Heart right ventricle (tissue), 16 donors: ENCODE measurements at places on chromosomes 1 and 21. TPM values are rescaled to one million over a fixed set of nuclear protein-coding genes. Genes with fewer than 3 reads are reported as not detected.

DNA sequence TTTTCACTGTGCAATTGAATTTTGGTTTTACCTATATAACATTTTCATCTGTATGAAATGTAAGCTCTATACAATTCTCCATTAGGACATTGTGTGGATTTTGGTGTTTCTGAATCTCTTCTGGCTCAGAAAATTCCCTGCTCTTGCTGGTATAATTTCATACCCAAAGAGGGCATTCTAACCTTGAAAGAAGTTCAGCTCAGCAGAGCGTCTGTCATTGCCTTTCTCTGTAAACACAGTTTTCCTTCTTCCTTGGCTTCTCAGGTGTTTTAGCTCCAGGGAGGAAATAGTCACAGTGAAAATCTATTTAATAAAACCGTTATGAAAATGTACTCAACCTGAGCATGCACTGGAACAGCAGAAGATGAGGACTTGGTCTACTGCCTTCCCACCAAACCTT, 16.0 kb downstream of the DISC1 start:
- DNase-seq, result no peak

DNA sequence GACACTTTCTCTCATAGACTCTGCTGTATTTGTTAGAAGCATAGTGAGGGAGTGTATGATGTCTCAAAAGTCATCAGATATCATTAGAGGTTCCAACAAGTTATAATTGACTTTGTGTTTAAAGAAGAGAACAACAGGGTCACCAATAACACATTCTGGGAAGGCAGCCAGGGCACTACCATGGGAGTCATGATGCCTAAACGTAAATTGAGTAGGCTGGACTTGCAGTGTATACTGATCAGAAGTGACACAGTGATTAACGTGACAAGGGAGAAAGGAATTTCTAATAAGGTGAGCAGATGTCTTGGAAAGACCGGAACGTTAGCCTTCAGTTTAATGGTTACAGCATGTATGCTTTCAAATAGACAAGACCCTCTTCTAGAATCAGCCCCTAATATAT, 973.2 kb downstream of the NCAM2 start:
- no peak for DNase-seq

DNA sequence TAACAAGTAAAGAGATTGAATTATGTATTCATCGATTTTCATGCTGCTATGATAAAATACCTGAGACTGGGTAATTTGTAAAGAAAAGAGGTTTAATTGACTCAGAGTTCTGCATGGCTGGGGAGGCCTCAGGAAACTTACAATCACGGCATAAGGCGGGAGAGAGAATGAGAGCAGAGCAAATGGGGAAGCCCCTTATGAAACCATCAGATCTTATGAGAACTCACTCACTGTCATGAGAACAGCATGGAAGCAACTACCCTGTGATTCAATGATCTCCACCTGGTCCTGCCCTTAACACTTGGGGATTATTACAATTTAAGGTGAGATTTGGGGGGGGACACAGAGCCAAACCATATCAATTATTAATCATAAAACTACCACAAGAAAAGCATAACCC, 3.3 kb upstream of the GBP3 start:
- DNase-seq, result no peak

The SIKE1 gene
- total RNA-seq, result 31.6 TPM

The FBXO42 gene
- 19.4 TPM for total RNA-seq

The PLPP3 gene
- total RNA-seq, result 91.2 TPM

GRCh38 chr1:98870959-98871903, 133.4 kb downstream of the PLPPR5 start:
- DNase-seq, result no peak

GRCh38 chr1:174022976-174023277, 770 bp upstream of the RC3H1 start:
- no peak for DNase-seq

DNA sequence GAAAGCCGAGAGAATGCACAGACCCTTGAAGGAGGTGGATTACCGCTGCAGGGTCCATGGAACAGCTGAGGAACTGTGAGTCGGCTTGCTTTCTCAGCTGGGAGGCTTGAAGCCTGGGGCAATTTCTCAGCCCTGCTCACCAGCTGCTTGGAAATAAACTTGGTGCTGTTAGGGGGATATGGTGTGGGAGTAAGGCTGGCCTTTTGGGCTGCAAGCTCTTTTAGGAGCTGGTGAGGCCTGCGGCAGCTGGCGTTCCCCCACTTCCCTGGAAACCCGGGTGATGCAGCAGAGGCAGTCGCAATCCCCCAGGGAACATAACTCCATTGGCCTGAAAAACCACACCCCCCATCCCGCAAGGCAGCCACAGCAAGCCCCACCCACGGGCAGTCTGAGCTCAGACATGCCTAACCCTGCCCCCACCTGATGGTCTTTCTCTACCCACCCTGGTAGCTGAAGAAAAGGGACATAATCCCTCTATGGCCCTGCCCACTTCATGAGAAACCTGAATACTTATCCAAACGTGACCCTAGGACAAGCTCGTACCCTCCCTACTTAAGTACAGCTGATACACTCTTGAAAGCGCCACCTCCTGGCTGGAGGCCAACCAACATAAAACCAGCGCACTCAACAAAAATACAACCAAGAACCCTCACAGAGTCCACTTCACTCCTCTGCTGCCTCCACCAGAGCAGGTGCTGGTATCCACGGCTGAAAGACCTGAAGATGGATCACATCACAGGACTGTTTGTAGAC, 1995.8 kb downstream of the NCAM2 start:
- DNase-seq, result no peak

The TLR5 gene
- total RNA-seq, result 1.2 TPM

DNA sequence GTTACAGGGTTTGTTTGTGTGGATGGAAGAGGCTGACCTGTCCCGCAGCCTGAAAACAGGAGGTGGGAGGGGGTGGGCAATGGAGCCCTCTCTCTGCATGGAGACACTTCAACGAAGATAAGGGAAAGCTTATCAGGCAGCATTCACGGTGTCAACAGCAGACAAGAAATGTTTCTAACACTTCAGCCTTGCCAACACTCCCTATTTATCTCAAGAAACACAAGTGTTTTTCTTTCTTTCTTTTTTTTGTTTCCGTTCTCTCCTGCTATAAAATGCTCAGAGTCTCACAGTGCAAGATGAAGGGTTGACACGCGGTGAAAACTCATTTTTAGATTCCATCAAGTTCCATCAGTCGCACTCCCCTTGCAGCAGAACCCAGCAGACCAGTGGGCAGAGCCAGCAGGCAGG, 594.4 kb downstream of the MATN1 start:
- DNase-seq, result no peak

GRCh38 chr1:153058826-153059784, 1.8 kb upstream of the SPRR2A start:
- DNase-seq, result no peak

DNA sequence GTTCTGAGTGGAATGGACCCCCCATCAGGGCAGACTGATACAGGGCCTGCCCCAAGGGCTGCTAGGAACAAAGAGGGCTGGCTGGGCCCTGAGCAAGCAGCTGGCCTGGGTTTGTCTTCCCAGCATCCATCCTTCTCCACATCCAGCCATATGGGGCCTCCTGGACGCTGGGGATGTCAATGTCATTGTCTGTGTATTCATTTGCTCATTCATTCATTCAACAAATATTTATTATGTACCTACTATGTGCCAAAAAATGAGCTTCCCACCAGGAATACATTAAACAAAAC, 15.6 kb upstream of the ECE1 start:
- DNase-seq, result no peak

- no peak for DNase-seq
Measured at GRCh38 chr1:29756085-29756484, 519.8 kb downstream of the PTPRU start.

- DNase-seq, result no peak
Measured at GRCh38 chr1:44630116-44630515, 44.2 kb downstream of the TMEM53 start.

GRCh38 chr1:162596514-162597170, 35.1 kb downstream of the UAP1 start:
- DNase-seq, result no peak

DNA sequence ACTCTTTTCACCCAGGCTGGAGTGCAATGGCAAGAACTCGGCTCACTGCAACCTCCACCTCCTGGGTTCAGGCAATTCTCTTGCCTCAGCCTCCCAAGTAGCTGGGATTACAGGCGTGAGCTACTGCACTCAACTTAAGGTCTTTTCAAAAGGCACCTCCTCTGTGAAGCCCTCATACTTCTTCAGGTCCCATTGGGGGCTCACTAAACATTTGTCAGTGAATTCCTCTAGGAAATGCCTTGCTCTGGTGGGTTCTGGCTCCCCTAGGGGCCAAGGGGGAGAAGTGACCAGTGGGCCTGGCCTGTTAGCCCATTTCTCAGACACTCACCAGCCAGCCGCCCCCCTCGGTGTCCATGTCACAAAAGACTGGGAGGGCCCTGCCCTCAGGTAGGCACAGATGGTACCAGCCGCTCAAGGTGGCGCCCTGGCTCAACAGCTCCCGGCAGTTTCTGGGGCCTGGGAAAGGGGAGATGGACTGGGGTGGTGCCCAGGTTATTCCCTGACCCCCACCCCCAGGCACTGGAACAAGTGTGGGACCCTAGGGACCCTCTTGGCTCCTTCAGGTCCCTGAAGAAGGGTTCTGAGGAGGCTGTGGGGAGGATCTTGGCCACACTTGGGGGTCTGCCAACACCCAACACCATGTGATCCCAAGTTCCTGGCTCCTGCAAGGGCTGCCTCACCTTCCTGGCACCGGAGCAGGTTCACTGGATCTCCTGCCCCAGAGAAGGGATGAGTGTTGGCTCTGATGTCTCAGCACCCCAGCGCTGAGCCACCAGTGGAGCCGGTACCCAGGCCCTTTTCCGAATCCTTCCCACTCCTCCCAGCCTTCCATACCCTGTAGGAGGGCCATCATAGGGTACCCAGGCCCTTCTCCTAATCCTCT, 1.6 kb downstream of the FCN3 start:
- DNase-seq, result no peak

The TNFRSF8 gene
- total RNA-seq, result 0.27 TPM

- DNase-seq, result no peak
Measured at GRCh38 chr1:34460193-34460592, 283.5 kb downstream of the C1orf94 start.

- peak; percentile 62 for DNase-seq
Measured at GRCh38 chr1:27522432-27523336, 32.7 kb upstream of the WASF2 start.

GRCh38 chr1:87888446-87888845, 559.8 kb downstream of the LMO4 start:
- no peak for DNase-seq

The CMPK1 gene
- total RNA-seq, result 81.5 TPM

The CFHR4 gene
- not detected for total RNA-seq

DNA sequence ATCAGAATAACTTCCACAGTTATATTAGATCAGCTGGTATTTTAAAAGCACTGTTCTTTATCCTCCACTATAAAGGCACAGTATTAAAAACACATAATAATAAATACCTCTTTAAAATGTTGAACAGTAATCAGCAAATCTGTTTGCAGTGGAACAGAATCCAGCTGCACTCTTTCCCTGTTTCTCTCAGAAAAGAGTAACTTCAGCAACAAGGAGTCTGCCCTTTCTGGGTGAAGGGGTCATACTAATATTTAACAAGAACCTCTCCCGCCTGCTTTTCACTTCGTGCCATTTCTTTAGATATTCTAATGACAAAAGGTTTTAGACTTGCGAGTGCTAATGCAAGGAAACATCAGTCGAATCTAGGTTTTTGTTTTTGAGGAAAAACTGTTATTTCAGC, 194.2 kb upstream of the FMN2 start:
- no peak for DNase-seq

DNA sequence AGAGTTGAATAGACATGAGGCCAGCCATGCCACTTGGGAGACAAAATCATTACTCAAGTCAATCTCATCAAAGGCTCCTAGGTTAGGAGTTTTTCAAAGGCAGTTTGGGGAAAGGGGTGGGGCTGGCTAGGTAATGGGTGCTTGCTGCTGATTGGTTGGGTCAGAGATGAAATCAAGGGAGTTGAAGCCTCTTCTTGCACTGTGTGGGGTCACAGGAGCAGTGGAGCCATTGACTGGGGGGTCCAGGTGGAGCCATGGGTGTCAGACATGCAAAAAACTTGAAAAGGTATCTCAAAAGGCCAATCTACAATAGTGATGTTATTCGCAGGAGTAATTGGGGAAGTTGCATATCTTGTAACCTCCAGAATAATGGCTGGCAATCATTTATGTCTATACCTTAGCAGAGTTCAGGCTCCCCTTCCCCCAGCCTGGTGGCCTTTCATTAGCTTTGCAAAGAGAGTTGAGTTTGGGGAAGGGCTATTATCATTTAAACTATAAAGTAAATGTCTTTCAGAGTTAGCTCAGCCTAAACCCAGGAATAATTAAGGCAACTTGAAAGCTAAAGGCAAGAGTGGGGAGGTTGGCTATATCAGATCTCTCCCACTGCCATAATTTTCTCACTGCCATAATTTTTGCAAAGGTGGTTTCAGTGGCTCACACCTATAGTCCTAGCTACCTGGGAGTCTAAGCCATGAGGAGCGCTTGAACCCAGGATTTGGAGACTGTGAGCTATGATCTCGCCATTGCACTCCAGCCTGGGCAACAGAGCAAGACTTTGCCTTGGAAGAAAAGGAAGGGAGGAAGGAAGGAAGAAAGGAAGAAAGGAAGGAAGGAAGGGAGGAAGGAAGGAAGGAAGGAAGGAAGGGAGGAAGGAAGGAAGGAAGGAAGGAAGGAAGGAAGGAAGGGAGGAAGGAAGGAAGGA, 7.8 kb upstream of the PINK1 start:
- no peak for DNase-seq

The PHACTR4 gene
- total RNA-seq, result 24.9 TPM

DNA sequence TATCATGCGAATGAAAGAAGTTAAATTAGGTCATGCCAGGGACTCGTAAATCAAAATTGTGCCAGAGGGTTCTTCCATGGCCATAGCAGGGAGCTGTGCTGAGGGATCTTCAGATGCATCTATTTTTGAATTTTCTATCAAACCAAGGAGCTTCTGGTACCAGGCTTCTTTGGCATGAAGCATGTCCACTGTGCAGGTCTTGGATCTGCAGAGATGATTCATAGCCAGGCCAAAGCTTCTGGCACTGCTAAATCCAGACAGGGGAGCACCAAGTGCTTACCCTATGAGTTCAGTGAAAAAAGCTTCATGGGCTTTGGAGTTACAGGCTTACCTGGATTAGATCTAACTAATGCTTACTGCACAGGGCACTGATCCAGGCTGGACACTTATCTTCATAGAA, 154.2 kb upstream of the DAB1 start:
- DNase-seq, result no peak

The SCCPDH gene
- total RNA-seq, result 31.2 TPM

The TFF2 gene
- total RNA-seq, result not detected

DNA sequence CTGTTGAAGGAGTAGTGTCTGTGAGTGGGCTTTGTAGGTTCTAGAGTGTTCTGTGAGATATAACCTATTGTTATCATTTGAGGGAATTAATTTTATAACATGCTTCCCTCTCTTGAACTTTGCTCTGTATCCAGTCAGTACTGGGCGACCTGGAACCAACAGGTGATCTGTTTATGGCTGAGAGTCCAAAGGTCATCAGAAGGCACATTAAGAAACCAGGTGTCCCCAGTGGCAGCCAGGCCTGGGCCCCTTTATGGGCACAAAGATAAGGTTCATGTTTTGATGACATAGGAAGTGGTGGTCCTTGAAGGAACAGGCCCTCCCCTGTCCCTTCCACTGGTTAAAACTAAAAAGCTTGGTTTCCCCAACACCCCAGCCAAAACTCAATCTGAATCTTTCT, 61.1 kb downstream of the FHAD1 start:
- no peak for DNase-seq

GRCh38 chr1:224626042-224626441, 9.9 kb downstream of the CNIH3 start:
- DNase-seq, result no peak

GRCh38 chr1:53964109-53964508, 18.0 kb downstream of the LRRC42 start:
- DNase-seq, result no peak

GRCh38 chr21:37079211-37079824, 6.3 kb downstream of the TTC3 start:
- no peak for DNase-seq

The CCDC185 gene
- not detected for total RNA-seq

GRCh38 chr1:23796466-23797271, 3.9 kb downstream of the GALE start:
- DNase-seq, result no peak
